ENCODE measurements at places on chromosomes 5 and 9. TPM values are rescaled to one million over a fixed set of nuclear protein-coding genes. Genes with fewer than 3 reads are reported as not detected.

Gene C5orf52
- not detected for total RNA-seq

Gene OGN
- total RNA-seq = not detected

Gene TLE4
- 97.4 TPM for total RNA-seq

Gene FOXD4L4
- total RNA-seq = 0.20 TPM

Gene FBN2
- 0.86 TPM for total RNA-seq

Gene CCNO
- total RNA-seq = not detected

Gene GM2A
- total RNA-seq = 13.7 TPM

Gene IGFBPL1
- total RNA-seq = 590 TPM

Gene GPR150
- total RNA-seq = not detected

Gene TRIM36
- 99.4 TPM for total RNA-seq

Data from glutamatergic neuron (in vitro differentiated cells).